ENCODE measurements at places on chromosomes 1 and 21.

GRCh38 chr1:68230901-68231626, 1.3 kb downstream of the WLS start:
- DNase-seq: peak; percentile 6

- DNase-seq: no peak
Measured at GRCh38 chr1:222886194-222886854, 71.5 kb downstream of the DISP1 start.

DNA sequence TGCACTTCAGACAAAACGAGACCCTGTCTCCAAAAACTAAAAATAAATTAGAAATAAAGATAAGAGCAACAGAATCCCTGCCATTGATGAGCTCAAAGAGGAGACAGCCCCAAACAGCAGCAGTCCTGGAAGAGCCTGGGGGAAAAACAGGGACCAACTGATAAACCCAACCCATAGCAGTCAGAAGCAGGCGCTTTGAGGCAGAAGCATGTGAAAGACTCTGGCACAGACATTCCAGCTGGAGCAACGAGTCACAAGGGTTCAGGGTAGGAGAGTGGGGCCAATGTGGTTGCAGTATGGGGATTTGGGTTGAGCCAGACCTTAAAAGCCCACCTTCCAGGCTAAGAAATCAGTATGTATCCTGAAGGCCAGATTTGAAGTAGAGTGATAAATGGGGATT, 78.5 kb downstream of the MPZL1 start:
- no peak for DNase-seq

- DNase-seq: no peak
Measured at GRCh38 chr1:226632922-226633351, 84.4 kb downstream of the STUM start.

DNA sequence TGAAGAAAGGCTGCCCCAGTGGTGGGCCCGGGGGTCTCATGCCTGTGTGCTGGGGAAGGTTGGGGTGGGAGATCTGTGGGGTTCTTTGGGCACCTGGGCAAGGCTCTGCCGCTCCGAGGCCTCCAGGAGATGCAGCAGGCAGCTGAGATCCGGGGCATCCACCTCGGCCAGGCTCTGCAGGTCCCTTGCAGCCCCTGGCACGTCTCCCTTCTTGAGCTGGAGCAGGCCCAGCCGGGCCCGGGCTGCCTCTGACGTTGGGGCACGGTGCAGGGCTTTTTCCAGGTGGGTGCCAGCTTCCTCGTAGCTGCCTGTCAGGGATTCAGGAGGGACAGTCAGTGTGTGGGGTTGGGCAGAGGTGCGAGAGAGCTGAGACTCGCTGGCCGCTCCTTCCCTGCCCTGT, 11.4 kb upstream of the MMEL1 start:
- no peak for DNase-seq

DNA sequence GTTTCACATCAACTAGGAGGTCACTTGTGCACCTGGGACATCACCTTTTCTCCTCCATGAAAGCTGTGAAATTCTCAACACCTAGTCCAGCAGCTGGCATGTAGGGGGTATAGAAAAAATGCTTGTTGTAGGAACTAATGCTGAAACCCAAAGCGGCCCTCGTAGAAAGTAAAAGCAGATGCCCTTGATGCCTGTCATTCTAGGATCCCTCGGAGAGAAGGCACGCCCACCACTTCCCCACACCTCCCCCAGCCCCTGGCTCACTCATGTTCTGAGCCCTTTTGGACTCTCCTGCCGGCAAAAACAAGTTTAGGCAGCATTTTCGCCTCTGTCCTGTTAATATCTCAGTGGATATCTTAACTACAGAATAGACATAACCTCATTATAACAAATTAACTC, 36.5 kb downstream of the RIPK4 start:
- DNase-seq: no peak

GRCh38 chr1:222073307-222073995, 331.6 kb upstream of the DUSP10 start:
- DNase-seq: no peak

DNA sequence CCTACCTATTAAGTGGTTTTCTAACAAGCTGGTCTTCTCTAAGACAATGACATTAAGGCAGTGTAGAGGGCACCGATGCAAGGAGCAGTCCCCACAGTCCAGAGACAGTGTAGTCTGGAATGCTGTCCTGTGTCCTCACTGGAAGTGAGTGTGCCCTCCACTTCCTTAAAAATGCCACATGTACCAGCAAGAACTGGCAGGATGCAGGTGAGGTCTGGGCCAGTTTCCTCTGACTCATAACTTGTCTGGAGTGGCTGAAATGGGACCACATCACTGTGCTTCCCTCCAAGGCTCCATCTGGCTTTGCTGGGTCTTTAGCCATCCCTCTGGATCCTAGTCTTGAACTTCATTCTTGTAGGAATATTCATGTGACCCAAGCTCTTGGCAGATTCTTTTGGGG, 170.5 kb upstream of the KIAA0040 start:
- DNase-seq: no peak

DNA sequence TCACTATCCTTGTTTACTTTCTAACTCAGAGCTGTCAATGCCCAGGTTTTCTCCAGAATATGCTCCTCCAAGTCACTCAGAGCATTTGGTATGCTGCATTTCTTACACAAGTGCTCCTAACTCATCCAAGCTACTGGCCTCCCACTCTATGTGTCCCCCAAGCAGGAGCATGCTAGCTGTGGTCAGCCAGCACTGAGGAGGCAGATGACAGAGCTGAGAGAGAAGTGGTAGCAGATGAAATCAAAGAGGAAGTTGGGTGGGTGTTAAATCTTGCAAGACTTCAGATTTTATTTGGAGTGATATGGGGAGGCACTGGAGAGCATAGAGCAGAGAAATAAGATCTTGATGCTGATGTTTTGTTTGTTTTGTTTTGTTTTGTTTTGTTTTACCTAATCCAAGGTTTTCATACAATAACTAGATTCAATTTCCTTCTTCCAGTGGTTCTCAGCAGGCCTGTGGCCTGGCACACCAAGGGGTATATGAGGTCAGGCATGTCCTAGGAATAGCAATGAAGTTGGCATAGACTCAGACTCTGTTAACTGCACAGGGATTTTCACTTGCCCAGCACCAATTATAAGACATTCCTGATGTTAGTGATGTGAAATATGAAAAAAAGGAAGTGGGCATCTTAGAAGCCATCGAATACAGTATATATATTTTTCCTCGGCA, 3.1 kb upstream of the PGBD5 start:
- no peak for DNase-seq

DNA sequence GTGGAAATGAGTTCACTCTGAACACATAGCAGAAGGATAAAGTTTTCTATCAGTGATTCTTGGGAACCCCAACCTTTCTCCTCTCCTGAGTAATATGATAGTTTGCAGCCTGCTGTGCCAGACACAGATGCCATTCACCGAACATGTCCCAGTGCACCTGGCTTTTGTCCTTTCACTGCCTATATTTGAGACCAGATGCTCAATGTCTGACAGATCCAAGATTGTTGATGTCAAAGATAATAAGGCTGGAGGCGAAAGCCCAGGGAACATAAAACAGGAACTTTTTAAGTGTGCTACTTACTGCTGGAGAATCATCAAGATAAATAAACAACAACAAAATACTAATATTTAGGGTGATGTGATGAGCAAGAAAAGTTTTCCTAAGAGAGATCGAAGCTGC, 139.3 kb downstream of the TIAM1 start:
- no peak for DNase-seq

GRCh38 chr21:43866260-43866629, 1.2 kb downstream of the AGPAT3 start:
- peak; percentile 78 for DNase-seq

DNA sequence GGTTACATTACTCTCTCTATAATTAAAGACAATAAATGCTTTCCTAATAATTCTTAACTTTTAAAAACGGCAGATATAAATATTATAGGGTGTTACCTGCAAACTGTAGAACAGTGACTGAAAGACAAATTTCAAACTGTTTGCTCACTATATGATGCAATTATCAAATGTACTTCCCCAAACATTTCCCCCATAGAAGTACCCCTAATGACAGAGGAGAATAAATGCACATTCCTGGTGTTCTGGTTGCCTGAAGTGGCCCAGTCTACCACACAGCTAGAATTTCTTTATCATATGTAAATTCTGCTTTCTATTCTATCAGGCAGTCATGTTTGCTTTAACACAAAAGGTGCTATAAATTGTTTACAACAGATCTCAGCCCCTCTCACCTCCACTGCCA, 70.4 kb downstream of the VAV3 start:
- no peak for DNase-seq

GRCh38 chr1:211732293-211732980, 57.0 kb upstream of the NEK2 start:
- no peak for DNase-seq

DNA sequence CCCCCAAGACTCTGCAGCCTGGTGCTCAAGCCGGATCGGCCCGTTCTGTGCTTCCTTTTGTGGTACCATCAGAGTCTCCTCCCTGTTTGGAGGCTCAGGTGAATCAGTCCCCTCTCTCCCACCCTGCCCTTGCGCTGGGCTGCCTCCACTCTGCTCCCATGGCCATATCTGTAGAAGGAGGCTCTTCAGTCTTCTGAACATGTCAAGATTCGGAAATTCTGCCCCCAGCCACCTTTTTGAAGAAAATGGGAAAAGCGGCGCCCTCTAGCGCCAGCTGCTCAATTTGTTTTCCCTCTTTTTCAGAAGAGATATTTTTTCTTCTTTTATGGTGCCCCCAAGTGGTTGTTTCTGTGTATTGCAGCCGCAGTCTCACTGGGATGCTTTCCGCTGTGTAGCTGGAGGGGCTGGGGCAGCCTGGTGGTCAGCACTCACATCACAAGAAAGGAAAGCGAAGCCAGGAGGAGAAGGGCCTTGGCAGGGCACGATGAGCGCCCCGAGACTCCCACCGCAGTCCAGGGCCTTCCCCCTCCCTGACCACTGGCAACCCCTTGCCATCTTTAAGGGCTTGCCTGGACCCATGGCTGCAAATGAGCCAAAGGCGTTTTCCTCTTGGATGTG, 58.4 kb upstream of the CACNA1E start:
- peak; percentile 86 for DNase-seq

DNA sequence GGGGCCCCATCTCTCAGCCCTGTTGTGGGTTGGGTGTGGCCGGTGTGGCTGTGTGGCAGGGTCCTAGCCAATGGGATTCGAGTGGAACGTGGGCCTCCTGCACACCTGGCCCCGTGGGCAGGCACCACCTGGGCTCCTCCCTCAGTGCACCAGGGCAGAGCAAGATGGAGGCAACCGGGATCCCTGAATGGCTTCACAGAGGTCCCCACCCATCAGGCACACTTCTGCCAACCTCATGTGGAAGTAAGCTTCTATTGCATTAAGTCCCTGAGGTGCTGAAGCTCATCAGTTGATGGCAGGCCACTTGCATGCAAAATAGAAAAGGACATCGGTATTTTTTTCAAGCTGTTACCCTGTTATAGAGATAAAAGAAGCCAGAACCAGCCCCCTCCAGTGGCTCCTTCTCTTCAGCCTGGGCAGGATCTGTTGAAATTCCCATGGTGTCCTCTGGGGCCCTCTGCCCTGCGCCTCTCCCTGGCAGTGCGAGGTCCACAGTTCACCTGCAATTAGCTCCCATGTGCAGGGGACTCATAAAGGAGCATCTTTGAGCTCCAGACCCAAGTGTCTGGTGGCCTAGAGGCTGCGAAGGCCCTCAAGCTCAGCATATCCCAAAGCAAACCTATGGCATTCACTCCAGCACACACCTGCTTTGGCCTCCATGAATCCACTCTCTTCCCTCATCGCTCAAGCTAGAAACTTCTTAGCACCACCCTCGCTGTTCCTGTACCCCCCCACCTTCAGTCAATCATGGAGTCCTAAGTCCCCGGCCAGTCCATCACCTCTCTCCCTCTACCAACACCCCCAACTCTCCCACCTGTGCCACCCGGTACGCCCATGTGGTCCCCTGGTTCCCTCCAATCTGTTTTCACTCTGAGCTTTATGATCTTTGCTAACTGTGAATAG, 2.1 kb upstream of the SLC45A1 start:
- no peak for DNase-seq

GRCh38 chr21:31331231-31331630, 12.8 kb downstream of the TIAM1 start:
- DNase-seq: no peak

DNA sequence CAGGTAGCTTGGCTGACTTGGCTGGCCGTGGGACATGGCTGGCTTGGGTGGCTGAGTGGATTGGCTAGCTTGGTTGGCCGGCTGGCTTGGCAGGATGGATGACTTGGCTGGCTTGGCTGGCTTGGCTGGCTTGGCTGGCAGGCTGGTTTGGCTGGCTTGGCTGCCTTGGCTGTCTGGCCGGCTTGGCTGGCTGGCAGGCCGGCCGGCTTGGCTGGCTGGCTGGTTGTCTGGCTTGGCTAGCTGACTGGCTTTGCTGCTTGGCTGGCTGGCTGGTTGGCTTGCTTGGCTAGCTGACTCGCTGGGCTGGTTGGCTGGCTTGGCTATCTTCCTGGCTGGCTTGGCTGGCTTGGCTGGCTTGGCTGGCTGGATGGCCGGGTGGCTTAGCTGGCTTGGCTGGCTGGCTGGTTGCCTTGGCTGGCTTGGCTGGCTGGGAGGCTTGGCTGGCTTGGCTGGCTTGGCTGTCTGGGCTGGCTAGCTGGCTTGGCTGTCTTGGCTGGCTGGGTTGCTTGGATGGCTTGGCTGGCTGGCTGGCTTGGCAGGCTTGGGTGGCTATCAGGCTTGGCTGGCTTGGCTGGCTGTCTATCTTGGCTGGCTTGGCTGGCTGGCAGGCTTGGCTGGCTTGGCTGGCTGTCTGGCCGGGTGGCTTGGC, 129.7 kb upstream of the FAM72C start:
- DNase-seq: peak; percentile 3

DNA sequence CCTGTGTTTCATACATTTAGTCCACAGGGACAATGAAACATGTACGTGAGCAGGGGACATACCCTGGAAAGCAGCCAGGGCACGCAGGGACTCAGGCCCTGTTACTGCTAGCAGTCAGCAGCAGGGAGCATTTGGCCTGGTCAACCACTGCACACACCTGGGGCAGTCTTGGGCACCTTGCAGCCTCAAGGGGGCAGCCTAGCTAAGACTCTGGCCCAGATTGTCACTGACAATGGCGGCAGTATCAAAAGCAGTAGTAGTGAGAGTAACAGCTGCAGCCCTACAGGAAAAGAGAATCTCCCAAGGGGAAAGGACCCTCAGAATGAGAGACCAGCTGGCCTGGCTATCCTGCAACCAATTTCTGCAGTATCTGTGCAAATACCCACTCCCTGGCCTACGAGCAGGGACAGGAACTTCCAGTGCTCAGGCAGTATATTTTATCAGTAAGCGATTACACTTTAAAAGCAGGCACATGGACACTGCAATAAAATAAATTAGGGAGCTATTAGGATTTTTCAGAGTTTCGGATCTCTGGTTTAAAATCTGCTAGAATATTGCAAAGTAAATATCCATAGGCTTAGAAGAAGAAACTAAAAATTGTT, 475.6 kb downstream of the LTN1 start:
- DNase-seq: peak; percentile 89

DNA sequence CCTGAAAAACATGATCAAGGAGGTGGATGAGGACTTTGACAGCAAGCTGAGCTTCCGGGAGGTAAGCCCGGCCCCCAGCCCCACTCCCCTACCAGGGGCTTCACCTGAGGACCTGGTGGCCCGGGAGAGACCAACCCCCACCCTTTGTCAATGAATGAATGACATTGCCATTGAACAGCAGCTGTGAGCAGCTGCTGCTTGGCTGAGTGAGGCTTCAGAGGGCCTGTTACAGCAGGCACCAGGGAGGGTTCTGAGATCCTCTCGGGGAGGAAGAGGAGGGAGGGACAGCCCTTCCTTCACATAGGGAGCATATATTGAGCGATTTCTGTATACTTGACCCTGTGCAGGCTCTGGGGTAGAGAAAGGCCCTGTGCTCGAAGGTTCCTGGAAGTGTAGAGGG, 12.3 kb upstream of the CTRC start:
- DNase-seq: no peak

- DNase-seq: no peak
Measured at GRCh38 chr1:112169517-112169916, 180.0 kb upstream of the KCND3 start.

- DNase-seq: no peak
Measured at GRCh38 chr21:44490405-44490804, 35.1 kb downstream of the LRRC3 start.

All from MM.1S (cell line).